ENCODE measurements at places on chromosomes 5 and 9.

GRCh38 chr5:88251048-88251711 lies 17.5 kb downstream of the TMEM161B start:
- no peak for DNase-seq

- no peak for DNase-seq
Measured at GRCh38 chr5:117494188-117494587, 919.6 kb upstream of the SEMA6A start.

GRCh38 chr5:112338681-112339337 lies 80.3 kb downstream of the EPB41L4A start:
- DNase-seq: no peak

GRCh38 chr5:39274398-39275085 lies 55.2 kb upstream of the FYB1 start:
- no peak for DNase-seq

- DNase-seq: no peak
Measured at GRCh38 chr5:104128348-104128747, 565.8 kb upstream of the NUDT12 start.

DNA sequence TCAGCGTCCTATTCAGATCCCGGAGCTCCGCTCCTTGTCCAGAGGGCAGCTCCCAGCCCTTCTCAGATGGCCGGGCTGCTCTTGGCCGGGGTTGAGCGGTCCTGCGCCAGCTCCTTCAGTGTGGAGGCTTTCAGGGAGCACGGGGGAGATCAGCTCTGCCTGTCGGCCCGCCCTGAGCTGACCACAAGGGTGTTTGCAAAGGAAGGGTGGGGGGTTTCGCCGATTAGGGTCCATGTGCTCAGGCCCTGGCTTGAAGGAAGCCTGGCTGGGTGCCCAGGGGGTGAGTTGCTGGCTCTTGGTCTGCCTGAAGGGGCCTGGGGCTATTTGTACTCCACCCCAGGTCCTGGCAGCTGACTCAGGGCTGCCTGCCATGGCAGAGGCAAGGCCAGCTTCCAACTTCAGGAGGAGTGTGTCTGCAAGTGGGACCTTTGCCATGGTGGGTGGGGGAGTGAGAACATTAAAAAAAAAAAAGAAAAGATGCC lies 250.1 kb upstream of the KLF4 start:
- no peak for DNase-seq

GRCh38 chr5:163682234-163682633 lies 176.8 kb downstream of the MAT2B start:
- no peak for DNase-seq

DNA sequence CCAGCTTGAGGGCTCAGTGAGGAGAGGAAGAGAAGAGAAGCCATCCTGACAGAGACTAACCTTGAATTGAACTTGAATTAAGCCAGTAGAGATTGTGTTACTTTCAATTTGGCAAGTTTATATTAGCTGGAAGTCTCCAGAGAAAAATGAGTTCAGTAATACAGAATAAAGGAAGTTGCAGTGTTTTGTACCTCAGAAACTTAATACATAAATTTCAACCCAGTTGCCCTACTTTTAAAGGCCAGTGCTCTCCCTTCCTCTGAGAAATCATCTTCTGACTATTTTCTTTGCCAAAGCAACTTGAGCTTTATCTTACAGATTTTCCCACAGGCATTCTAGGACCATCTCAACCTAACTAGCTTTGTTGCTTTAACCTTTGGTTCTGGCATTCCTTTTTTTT lies 231.0 kb upstream of the GAS1 start:
- DNase-seq: no peak

DNA sequence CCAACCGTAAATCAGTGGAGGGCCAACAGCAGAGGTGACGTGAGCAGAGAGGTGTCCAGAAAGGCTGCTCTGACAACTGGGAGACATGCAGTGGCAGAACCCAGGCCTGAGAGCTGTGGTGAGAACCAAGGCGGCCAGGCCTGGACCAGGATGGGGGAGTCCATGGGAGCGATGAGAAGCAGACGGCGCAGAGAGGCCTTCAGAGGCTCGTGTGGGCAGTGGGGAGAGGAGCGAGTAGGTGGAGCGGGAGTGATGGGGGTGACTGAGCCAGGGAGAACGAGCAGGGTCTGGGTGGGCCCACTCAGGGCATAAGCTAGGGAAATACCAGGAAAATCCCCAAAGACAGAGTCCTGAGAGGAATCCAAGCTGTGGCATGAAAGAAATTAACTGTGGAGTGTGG lies 7.9 kb upstream of the IL3 start:
- no peak for DNase-seq

DNA sequence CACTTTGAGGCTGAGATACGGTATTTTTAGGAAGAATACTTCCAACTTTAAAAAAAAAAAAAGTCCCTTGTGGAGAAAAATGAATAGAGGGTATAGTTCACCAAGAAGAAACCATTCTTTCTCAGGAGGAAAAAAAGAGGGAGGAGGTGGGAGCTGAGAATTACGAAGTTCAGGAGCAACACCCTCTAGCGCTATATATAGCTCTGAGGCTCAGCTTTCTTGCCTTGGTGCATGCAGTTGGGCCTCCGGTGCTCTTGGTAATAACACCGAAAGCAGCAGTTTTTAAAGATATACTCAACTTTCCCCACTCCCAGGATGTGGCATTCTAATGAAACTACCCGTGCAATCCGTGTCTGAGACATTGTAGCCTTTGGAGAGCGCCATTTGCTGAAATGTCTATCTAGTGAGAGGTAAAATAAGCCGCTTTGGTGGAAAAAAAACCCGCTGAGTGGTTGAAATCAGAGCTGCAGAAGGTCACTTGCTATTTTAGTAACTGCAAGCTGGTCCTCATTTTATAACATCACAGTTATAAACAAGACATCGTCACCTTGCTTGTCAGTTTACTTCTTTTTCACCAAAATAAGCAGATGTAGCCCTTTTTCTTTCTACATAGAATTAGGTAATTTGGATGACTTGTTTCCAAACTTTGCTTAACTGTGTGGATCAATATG lies 156.4 kb downstream of the RORB start:
- DNase-seq: no peak

DNA sequence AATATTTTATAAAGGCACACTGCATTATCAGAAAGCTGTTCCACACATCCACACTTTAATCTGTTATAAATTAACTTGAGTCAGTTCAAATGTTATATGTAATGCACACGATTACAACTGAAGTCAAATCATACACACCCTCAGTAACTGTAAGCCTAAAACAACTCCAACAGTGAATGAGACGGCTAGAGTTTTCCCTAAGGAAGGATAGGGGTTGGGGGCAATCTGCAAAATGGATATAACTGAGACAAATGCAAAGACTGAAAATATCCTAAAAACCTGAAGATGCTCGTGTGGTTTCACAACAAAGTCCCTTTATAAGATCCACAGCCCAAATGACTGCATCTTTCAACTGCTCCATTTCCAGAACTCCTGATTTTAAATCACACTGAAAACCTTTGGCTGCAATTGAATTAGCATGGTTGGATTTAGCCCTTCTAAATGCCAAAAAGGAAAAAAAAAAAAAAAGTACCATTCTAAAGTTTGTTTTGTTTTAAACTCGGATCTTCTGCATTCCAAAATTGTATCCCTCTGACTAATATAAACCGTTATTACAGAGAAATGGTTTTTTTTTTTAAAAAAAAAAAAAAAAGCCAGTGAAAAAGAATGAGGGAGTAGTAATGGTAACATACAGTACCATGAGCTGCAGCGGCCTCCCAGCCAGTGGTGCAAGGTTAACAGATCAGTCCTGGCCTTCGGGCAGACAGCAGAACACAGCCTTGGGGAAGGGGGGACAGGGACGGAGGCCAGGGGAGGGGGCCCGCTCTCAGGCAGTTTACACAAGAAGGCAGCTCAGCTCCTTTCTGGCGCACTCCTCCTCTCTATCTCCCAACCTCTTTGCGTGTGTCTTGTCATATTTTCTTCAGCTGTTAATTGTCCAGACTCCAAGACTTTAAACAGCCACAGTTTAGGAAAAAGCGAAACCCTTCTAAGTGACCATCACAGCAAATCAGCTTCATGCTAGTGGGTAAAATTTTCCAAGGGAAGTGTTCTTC lies 166.1 kb downstream of the BNC2 start:
- no peak for DNase-seq

- DNase-seq: no peak
Measured at GRCh38 chr9:97705354-97705950, 8.3 kb upstream of the XPA start.

DNA sequence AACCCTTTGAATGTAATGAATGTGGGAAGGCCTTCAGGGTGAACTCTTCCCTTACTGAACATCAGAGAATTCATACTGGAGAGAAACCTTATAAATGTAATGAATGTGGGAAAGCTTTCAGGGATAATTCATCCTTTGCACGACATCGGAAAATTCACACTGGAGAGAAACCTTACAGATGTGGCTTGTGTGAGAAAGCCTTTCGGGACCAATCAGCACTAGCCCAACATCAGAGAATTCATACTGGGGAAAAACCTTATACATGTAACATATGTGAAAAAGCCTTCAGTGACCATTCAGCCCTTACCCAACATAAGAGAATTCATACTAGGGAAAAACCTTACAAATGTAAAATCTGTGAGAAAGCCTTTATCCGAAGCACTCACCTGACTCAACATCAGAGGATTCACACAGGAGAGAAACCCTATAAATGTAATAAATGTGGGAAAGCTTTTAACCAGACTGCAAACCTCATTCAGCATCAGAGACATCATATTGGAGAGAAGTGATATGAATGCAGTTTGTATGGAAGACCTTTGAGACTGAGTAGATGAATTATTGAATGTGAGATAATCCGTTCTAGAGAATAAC lies 24.6 kb downstream of the ZNF454 start:
- no peak for DNase-seq

- peak; percentile 24 for DNase-seq
Measured at GRCh38 chr9:116737152-116737546, 50.0 kb downstream of the TRIM32 start.

DNA sequence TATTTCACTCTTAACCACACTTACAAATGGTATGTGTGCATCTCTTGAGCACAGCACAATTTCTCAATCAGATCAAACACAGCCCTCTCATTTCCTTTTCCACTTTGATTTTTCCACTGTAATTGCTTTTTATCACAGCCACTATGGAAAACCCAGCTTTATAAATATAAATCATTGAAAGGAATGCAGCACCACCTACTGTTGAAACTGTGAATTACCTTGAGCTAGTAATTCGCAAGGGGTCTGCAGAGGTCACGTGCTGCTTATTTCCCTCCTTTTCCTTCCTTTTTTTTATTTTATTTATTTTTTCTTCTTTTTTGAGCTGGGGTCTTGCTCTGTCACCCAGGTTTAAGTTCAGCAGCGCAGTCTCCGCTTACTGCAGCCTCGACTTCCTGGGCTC lies 76.9 kb downstream of the CDH6 start:
- DNase-seq: no peak

- no peak for DNase-seq
Measured at GRCh38 chr9:95284162-95285080, 33.1 kb downstream of the FANCC start.

DNA sequence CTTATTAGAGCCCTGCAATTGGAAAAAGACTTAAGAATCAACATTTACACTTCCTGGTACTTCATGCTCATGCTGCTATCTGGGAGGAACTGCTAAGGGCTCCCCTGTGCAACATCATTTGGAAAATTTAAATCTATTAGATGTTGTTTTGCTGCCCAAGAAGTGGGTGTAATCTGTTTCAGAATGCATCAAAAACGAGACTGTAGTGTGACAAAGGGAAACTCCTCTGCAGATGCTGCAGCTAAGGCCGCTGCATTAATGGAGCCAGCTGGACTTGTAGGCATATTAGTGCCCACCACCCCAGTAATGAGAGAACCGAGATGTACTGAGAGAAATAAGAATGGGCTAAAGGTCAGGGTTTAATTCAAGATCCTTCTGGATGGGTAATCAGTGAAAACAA lies 11.1 kb upstream of the PAIP1 start:
- no peak for DNase-seq

DNA sequence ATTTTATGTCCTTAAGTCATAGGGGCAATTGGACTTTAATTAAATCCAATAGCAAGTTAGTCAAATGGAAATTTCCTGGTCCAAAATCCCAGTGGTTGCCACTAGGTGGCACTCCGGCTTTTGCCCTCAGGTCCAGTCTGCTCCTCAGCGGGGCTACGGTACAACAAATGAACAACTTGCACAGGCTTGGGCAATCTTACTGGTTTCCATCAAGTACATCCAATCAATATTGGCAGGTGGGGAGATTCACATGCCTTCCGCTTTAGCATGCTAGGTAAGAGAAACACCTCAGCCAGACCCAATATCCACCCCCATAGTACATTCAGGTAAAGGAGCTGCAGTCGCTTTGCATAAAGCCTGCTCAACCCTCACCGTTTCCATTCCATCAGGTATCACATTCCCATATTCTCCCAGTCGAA lies 6.3 kb upstream of the MXD3 start:
- peak; percentile 80 for DNase-seq

- no peak for DNase-seq
Measured at GRCh38 chr5:38163636-38164237, 94.6 kb upstream of the EGFLAM start.

DNA sequence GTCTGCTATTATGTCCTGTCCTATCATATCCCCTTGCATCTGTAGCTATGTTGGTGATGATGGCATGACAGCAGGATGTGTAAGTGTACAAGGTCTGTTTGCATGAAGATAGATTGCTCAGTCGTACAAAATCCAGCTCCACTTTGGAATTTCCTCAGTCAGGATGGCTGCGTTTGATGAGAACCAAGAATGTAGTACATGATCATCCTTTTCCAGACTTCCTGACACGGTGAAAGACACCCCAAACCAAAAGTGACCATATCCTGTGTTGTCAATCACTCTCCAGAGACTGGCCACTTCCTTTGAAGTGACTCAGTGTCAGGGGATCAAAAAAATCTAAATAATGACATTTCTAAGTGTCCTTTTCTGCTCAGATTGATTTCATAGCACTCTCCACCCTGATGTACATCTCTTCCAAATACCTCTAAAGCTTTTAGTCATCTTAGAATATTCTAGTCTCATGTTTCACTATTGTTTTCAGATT lies 213.4 kb downstream of the PLK2 start:
- DNase-seq: no peak

- DNase-seq: no peak
Measured at GRCh38 chr5:173327084-173327947, 898 bp downstream of the STC2 start.

- no peak for DNase-seq
Measured at GRCh38 chr9:110782701-110783100, 114.1 kb downstream of the MUSK start.

- DNase-seq: no peak
Measured at GRCh38 chr5:173932695-173933139, 44.6 kb downstream of the CPEB4 start.

GRCh38 chr5:14102666-14103065 lies 40.5 kb upstream of the TRIO start:
- DNase-seq: no peak

DNA sequence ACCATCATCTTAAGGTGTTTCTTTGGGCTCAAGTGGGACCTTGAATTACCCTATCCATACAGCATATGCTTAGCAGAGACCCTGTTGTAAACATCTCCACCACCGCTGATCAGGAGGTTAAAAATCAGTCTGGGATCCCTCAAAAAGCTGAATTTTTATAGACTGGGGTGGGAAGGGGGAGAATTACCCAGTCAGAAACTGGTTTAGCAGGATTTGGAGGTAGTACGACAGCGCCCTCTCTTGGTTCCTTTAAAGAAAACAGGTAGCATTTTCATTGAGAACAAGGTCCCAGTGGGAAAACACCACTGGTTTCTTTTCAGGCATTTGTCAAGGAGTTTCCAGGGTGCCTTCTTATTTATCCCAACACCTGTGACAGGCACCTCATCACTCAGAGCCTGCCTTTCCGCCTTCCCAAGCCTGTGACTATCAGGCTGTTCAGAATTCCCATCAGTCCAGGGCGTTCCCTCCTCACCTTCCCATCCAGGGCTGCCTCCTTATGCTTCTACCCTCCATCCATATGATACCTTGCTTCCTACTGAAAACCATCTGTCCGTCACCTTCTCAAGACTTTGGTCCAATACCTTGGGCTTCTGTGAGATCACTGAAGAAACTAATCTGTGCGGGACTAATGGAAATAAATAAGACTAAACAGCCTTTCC lies 203.8 kb upstream of the RAI14 start:
- DNase-seq: no peak

Measured in CD4-positive, alpha-beta T cell treated with Interleukin-4 for 1 hour (primary cell).